Forelimb muscle (tissue), 1 donor: ENCODE measurements at places on chromosomes 4 and X. TPM values are rescaled to one million over a fixed set of nuclear protein-coding genes. Genes with fewer than 3 reads are reported as not detected.

GRCh38 chr4:83297548-83298260 lies 13.1 kb upstream of the COQ2 start:
- DNase-seq = no peak

DNA sequence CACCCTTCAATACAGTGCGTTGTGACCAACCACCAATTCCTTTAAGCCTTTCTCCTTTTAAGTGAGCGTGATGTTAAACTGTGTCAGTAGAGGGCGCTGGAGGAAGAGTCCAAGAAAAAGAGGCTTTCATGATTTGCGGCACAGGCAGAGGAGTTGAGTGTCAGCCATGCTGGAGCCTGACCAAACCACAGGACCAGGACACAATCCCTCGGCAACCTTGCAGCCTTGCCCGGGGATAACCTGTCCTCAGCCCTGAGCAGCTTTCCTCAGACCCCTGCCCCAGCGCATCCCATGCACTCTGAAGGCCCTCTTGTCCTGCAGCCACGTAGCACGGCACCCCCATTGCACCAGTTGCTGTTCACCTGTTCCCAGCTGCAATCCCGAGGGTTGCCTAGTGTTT lies 53.5 kb upstream of the SMIM31 start:
- no peak for DNase-seq

DNA sequence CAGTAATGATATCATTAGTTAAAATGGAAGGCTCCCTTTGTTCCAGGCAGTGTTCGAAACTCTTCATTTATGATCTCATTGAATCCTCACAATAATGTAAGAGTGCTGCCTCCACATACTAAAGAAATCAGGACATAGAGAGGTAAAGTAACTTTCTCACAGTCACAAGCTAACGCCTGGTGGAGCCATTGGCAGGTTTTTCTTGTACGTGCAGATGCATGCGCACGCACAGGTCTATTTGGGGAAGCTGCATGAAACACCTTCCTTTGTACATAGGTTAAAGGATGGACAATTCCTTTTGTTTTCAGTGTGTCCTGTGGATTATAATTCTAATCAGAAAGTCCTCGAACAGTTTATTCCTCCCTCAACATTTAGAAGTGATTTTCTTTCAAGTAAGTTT lies 176.2 kb downstream of the RAPGEF2 start:
- no peak for DNase-seq

The MAOA gene
- polyA plus RNA-seq = 0.52 TPM

- DNase-seq = no peak
These were observed 13.1 kb upstream of the EOLA1 start for GRCh38 chrX:149527705-149528104.

The TGIF2LX gene
- polyA plus RNA-seq = not detected

GRCh38 chrX:132071254-132071653 lies 48.2 kb downstream of the STK26 start:
- DNase-seq = no peak

GRCh38 chr4:158863296-158863695 lies 94.5 kb downstream of the FNIP2 start:
- no peak for DNase-seq

GRCh38 chr4:41384992-41385391 lies 128.3 kb downstream of the UCHL1 start:
- DNase-seq = no peak

DNA sequence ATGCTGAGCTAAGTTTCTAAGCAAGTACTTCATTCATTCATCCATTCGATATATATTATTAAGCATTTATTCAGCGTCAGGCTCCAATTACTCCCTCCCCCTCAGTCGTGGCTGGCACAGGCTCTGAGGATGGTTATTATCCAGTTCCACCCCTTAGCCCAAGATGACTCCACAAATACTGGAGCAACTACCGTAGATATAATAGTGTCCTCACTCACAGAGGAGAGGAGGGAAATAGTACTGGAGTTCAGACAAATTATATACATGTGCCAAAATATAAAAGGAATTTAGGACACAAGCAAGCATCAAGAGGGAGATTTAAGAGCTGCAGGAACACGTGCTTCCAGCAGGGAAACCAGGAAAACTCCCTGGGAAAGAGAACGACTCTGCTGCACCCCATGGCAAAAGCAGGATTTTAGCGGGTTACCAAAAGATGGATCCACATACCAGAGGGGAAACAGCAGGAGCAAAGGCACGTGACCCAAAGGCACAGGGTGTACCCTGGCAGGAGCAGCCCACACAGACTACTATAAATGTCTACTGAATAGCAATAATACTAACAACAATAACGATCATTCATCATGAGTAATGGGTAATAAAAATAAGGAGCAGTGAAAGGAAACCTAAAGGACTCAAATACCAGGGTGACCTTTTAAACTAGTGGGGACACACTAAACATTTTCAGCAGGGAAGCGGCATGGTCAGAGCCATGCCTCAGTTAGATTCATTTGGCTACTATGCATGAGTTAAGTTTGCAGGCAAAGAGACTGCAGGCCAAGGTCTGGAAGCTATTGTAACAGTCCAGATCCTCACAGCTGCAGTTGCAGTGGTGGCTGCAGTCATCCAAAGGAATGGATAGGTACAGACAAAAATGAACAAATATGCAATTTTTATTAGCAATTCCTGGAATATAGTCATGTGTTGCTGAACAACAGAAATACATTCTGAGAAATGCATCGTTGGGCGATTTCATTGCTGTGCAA lies 153.7 kb downstream of the APBB2 start:
- no peak for DNase-seq

DNA sequence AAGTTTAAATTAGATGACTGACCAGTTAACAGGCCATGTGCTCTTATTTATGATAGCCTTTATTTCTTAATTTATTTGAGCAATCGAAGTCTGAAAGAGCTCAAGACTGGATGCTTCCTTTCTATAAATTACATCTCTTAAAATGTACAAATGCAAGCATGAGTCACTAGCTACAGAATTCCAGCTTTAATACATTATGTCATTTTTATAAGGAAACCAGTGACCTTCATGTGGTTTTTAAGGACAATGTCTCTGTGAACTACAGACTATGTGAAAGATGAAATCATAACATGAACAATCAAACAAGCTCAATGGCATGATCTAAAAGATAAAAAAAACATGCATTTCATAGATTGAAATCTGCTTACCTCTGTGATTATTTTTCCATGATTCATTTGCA lies 15.4 kb downstream of the HTR2C start:
- no peak for DNase-seq

DNA sequence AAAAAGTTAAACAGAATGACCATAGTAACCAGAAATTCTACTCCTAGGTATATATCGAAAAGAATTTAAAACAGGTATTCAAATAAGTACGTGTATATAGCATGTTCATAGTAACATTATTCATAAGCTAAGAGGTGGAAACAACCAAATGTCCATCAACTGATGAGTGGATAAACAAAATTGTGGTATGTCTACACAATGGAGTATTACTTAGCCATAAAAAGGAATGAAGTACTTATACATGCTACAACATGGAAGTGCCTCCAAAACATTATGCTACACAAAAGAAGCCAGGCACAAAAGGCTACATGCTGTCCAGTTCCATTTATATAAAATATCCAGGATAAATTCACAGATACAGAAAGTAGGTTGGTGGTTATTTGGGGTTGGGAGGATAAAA lies 76.5 kb downstream of the CD99L2 start:
- no peak for DNase-seq

GRCh38 chr4:38360201-38360600 lies 303.8 kb upstream of the KLF3 start:
- no peak for DNase-seq

The VCX3A gene
- polyA plus RNA-seq = not detected

The UGT2B7 gene
- polyA plus RNA-seq = 0.19 TPM

GRCh38 chrX:132375941-132376340 lies 112.9 kb downstream of the MBNL3 start:
- no peak for DNase-seq

DNA sequence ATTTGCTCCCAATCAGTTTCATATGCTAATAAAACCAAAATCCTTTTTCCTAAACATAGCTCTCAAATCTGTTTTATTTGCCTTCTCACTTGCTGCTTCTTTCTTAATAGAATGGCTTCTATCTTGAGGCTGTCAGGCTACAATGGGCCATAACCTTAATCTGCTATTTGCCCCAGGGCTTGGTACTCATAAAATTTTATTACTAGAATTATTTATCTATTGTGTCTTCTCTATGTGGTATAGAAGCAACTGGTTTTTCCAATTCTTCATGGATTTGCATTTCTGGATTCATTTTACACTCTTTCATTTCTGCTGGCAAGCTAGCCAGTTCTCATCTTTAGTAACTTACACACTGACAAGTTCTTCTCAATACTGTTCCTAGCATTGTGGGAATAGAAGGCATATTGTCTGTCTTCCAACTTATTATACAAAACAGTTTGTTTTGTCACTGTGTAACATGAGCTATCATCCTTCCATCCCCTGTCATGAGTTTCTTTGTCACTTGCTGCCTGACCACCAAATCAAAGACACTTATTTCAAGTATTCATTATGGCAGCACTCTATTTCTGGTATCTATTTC lies 96.6 kb upstream of the KCNIP4 start:
- no peak for DNase-seq

DNA sequence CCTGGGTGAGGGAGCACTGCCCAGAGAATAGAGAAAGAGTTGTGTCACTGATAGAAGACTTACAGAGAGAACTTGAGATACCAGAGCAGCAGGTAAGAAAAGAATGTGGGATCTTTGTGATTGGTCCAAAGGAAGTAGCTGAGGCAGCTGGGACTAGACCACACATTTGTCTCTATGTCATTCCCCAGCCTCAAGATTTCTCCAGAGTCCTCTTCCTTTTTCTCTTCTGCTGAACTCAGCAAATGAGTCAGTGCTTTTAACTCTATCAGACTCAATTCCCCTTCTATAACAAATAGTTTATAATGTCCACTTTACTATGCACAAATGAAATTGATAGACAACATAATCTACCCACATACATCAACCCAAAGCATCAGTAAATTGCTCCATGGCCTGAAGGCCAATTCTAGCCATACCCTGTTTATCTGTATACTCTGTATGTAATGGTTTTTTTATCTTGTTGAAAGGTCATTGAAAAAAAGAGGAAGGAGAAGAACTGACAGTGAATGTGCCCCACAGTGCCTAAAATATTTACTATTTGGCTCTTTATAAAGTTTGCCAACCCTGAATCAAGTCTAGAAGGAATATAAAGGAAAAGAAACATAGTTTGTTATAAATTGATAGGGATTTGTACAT lies 38.2 kb downstream of the ETDC start:
- DNase-seq = no peak

The ZDHHC15 gene
- polyA plus RNA-seq = 2.1 TPM

- DNase-seq = no peak
These were observed 66.4 kb upstream of the GPR174 start for GRCh38 chrX:79078114-79078513.

The GC gene
- polyA plus RNA-seq = not detected

DNA sequence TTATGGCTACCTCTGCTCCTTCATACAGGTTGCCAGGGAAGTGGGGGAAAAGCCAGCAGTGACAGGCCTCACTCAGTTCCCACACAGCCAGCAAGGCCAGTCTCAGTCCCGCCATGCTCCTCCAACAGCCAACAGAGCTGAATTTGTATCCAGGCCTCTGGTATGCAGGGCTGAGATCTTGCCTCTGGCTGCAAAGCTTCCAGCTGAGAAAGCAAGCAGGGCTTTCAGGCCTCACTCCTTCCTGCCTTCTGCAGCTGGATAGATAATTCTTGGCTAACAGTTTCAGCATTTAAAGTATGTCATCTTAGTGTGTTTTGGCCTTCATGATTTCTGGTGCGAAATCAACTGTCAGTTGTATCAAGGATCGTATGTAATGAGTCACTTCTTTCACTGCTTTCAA lies 103.6 kb downstream of the GNL3L start:
- peak; percentile 20 for DNase-seq

- no peak for DNase-seq
These were observed 882.6 kb downstream of the TRIML1 start for GRCh38 chr4:189021831-189022230.

DNA sequence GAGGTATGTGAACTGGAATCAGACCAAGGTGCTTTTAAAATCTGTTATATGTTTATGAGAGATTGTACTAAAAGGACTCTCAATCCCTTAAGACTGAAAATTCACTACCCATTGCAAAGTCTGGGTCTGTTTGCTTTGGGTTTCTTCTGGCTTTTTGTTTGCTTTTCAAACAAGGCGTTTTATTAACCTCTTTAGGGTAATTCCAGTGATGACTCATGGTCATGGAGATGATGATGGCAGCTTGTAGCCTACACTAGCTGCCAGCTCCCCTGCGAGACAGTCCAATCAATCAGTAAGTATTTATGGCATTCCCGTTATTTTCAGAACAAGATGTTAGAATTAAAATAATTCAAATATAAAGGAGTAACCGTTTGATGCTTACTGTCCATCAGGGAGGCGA lies 643.8 kb upstream of the FTHL17 start:
- DNase-seq = no peak

DNA sequence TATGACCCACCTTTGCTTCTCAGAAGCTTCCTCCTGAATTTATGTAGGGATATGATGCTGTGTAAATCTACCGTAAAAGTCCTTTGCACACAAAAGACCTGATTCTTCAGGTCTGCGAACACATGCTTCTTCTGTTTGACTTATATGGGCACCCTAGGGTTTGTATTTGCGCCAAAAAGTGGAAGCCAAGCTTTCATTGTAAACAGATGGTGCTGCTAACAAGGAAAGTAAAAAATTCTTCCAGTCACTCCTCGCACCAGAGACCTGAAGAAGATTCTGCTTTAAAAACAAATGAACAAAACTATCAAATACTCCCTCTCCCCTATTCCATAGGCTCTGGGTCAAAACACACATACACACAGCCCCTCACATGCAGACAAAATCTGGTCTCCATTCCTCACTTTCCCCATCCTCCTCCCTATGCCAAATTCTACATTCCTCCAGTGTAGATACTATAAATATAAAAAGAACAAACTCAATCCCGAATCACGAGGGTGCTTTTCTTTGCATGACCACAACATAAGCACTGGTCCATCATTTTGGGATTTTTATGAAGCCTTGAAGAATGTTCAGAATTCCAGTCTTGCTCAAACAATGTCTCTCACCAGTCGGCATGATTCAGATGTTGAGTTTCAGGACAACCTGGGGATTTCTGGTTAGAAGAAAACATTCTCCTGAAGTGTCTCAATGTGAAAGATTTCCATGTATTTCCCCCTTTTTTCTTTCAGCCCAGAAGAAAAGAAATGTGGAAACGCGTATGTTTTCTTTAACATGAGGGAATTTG lies 125.1 kb downstream of the PALLD start:
- DNase-seq = no peak

DNA sequence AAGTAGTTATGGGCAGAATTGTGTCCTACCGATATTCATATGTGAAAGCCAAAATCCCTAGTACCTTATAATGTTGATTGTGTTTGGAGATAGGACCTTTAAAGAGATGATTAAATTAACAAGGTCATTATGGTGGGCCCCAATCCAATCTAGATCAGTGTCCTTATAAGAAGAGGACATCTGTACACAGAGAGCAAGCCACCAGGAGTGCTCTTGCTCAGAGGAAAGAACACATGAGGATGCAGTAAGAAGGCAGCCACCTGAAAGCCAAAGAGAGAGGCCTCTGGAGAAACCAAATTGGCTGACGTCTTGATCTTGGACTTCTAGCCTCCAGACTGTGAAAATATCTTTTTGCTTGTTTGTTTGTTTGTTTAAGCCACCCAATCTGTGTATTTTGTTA lies 1290.8 kb upstream of the PABPC4L start:
- DNase-seq = no peak

- DNase-seq = no peak
These were observed 283.8 kb downstream of the TRIML1 start for GRCh38 chr4:188423039-188423438.
